ENCODE measurements at places on chromosomes 4 and X.
A peak's percentile ranks its signal among the peaks of the same experiment; 100 is the strongest.

DNA sequence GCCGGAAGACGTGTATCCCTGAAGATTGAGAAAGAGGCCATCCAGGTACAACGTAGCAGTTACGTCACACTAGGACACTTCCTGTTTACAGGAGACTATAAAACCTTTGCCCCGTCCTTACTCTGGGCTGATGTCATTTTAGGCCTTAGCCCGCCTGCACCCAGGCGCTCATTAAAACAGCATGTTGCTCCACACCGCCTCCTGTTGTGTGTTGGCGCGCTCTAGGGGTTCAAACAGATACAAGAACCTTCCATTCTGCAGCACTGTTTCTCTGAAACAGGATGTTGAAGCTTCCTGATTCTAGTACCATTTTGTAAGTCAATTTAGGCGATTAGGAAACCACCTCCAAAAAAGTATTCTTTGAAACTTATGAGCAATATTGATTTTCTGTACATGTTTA lies 722.1 kb downstream of the PCDH7 start:
- no peak for DNase-seq

DNA sequence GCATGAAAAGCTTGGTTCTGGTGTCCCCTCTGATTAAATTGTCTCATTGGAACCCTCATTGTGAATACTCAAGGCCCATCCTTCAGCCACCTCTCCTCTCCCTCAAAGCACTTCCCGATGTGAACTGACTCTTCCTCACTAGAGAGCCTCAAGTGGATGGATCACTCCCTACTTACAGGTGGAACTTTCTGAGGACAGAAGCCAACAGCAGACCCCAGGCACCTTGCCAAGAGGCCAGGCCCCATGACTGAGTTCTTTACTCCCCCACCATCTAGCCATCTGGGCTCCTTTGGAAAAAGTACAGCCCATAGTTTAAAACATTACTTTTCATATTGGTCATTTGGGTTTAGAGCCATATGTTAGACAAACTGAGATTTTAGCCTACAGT lies 224.1 kb downstream of the SHROOM3 start:
- no peak for DNase-seq

GRCh38 chrX:7286168-7286837 lies 138.3 kb upstream of the PUDP start:
- DNase-seq: no peak

DNA sequence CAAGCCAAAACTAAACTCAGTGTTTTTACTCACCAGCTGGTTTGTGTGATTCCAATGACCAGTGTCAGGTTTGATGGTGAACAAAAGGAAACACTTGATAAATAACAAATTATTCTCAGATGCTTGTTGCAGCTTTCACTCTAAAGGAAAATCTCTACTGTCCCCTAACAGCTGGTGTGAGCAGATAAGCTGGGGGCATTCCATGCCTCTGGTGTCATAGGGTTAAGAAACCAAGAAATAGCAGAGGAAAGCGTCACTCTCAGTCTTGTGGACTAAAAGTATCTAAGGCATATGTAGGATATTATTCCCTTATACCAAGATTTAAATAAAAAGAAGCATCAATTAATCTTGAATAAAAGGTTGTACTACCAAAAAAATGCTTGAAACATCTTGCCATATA lies 24.3 kb downstream of the TRPC5 start:
- no peak for DNase-seq

DNA sequence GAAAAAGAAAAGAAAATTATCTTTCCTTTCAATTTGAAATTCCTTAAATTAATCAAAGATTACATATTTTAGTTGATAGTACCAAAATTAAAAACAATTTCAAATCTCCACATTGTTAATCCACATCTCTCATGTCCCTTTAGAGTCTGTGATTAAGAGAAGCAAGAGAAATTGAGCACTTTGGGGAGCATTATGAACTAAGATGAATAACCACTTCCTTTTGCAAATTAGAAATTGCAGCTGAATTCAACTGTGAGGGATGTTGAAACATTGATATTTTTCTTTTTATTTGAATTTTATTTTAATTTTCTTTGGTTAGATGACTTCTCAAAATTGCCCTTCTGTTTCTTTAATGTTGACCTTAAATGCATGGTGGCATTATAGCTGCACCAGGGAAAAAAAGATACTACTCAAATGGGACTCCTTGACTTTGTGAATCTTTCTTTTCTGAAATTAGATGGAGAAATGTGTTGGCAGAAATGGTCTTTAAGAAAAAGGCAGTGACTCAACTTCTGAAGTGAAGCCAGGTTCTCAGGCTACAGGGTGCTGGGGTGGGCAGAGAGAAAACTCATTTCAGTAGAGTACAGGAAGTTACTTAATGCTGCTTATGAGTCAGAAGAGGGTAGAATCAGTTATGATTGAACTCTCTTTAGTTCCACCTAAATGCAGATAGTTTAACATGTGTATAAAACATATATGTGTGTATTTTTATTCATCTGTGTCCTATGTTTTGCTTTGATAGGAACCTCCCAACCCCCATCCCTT lies 92.0 kb upstream of the TNIP3 start:
- peak; percentile 67 for DNase-seq

GRCh38 chr4:74504212-74504611 lies 59.3 kb downstream of the AREG start:
- no peak for DNase-seq

GRCh38 chrX:120293015-120293414 lies 18.2 kb downstream of the TMEM255A start:
- DNase-seq: no peak

DNA sequence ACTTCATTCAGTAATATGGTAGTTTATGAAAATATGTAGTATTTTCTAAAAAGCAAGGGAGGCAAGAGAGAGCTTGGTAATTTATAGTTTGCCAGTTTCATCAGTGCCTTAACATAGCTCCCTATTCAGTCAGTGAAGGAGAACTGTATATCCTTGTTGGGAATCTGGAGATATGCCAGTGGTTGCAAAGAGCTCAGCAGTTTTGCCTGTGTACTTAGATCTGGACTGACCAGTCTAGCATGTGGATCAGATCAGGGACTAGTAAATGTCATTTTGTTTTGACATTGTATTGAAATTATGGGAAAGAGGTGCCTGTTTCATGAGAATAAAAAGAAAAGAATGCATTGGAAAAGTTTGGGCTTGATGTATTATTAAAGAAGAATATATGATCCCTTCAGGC lies 88.6 kb downstream of the ZIC3 start:
- DNase-seq: no peak

DNA sequence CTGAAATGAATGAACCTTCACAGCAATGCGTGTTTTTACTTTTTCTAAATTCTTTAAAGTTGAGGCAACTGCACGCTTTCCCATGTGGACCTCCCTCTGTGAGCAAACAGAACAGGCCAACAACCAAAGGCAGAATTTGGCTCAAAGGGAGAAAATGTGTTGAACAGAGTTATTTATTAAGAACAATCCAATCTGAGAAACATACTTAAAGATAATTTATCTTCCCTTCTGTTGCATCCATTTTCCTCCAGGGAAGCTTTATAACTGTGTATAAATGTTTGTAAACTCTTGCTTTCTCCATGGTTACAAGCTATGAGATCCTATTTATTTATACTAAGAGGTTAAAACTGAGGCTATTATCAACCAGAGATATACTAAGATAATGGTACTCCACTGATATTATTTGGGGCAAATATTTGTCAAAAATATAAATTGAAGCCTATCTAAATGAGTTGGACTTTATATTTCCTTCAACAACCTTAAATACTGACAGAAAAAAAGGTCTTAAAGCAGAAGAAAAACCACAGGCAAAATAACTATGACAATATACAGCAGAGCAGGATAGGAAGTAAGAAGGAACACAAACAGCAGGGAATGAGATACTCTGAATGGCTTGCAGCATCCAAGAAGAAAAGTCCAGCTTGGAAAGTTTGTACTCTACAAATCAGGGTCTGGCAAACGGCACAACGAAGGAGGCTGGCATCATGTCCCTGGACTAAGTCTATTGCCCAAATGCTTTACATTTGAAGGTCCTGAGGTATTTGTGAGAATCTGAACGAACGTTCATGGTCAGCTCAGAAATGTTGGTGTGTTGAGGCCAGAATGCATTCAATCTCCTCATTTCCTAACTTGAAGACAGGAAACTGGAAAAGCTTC lies 663.2 kb upstream of the INTU start:
- DNase-seq: no peak

GRCh38 chrX:123739474-123739873 lies 6.6 kb upstream of the THOC2 start:
- DNase-seq: no peak

DNA sequence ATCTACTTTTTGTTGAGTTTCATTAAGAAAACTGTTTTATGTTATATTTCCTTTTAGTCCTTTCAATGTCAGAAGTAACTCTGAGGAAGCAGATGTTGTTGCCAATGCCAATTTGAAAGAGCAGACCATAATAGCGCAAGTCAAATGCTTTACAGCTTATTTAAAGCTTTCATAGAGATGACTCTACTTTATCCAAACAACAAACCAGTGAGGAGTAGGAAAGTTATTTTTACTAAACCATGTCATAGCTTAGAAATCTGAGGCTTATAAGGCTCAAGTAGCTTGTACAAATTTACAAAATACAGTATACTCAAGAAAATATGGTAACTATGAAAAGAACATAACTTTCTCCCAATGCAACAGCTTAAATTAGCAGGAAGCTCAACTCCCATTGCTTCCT lies 40.1 kb upstream of the SPOCK3 start:
- DNase-seq: no peak

GRCh38 chr4:124945422-124945821 lies 232.9 kb upstream of the ANKRD50 start:
- no peak for DNase-seq

- no peak for DNase-seq
Observed at GRCh38 chr4:174449152-174449551, 73.1 kb downstream of the HPGD start.

GRCh38 chrX:154013614-154014360 lies 5.9 kb downstream of the IRAK1 start:
- DNase-seq: peak; percentile 24

DNA sequence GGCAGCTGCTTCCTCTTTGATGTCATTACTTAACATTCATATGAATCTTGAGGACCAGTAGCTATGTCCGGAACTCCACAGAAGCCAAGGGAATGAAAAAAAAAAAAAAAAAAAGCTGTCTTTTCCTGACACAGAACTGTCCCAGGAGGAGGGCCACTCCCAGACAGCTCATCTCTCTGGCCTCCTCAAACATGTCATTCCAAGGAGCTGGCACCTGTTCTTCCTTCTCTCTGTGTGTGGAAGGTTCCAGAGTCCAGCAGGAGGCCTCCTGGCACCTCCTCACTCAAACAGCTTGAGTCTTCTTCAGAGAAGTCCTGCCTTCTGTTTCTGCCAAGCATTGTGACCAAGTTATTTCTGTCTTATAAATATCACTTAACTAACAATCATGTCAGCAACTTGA lies 458.5 kb downstream of the AFF2 start:
- no peak for DNase-seq

GRCh38 chr4:20983763-20984575 lies 283.7 kb downstream of the PACRGL start:
- no peak for DNase-seq

- no peak for DNase-seq
Observed at GRCh38 chrX:106718709-106719108, 7.8 kb upstream of the RNF128 start.

- no peak for DNase-seq
Observed at GRCh38 chr4:148239494-148239985, 202.7 kb downstream of the NR3C2 start.
